ENCODE measurements at places on chromosomes 1 and 21. TPM values are rescaled to one million over a fixed set of nuclear protein-coding genes. Genes with fewer than 3 reads are reported as not detected.

- DNase-seq = no peak
Measured at GRCh38 chr1:46506470-46507219, 17.0 kb downstream of the DMBX1 start.

DNA sequence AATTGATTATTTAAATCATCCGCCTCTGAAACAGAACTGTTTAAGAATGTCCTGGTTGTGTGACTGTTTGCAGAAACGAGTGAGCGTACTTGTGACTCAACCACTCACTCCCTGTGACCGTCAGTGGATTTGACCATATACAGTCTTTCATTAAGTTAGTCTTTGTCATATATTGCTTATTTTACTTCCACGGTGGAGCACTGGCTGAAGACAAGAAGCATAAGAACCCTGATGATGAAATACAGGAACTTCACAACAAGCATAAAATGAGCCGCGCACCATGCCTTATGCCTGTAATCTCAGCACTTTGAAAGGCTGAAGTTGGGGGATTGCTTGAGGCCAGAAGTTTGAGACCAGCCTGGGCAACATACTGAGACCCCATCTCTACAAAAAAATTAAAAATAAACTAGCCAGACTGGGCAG is 194.0 kb downstream of the TOMM20 start:
- DNase-seq = no peak

The GJA5 gene
- polyA plus RNA-seq = not detected

- no peak for DNase-seq
Measured at GRCh38 chr1:171718216-171718615, 23.6 kb downstream of the VAMP4 start.

The SPATA45 gene
- not detected for polyA plus RNA-seq

GRCh38 chr1:64209221-64209620 is 5.8 kb downstream of the UBE2U start:
- DNase-seq = no peak

DNA sequence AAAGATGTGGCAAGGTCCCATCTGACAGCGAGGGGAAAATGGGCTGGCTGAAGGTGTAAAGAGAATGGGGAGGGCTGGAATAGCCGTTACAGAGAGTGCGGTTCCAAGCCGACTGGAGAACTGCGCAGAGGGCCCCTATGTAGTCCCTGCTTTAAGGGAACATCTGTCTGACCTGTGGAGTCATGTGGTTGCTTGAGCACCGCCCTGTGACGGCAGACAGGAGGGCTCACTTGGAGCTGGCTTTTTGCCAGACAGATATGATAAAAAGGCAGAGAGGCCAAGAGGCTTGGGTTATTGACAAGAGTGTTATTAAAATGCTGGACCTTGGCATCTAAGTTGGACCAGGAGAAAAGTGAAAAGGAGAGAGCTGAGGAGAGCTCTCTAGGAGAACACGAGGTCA is 5.9 kb upstream of the PTPRF start:
- peak; percentile 97 for DNase-seq

The KIF26B gene
- polyA plus RNA-seq = not detected
